ENCODE measurements at places on chromosomes 2 and 18.
A peak's percentile ranks its signal among the peaks of the same experiment; 100 is the strongest.

- DNase-seq = no peak
Measured at GRCh38 chr2:105910497-105911238, 166.0 kb downstream of the NCK2 start.

DNA sequence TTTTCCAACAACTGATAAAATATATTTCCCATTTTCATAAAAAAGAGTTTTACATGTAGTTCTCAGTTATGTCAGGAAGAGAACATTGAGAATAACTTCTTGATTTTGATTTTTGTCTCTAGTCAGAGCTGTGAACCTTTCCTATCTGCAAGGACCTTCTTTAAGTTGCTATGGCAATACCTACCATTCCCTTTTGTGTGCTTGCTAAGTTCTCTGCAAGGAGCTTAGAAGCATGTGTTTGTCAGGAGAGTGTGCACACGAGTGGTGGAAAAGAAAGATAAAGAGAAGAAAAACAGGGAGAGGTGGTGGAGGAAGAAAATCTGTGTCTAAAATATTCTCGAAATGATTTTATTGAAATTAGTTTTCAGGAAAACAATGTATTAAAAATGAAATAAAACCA lies 140.3 kb upstream of the SLC8A1 start:
- no peak for DNase-seq

GRCh38 chr2:137255990-137256389 lies 490.6 kb downstream of the THSD7B start:
- DNase-seq = no peak

GRCh38 chr2:104430359-104430740 lies 423.6 kb upstream of the POU3F3 start:
- no peak for DNase-seq

DNA sequence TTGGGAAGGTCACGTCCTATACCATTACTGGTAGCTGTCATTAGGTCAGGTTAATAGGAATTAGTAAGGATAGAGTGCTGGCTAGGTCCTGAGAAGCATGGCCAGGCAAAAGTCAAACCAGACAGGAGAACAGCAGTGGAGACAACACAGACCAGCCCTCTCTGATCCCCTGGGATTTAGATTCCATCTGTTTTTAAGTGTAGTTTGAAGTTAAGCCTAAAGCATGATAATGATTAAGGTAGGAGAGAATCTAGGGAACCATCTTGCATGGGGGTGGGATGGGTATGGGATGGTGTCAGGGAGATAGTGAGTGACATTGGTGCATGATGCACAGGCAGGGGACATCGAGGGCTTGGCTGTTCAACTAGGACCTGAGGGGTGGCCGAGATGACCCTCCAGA lies 96.6 kb downstream of the MYCN start:
- DNase-seq = no peak

DNA sequence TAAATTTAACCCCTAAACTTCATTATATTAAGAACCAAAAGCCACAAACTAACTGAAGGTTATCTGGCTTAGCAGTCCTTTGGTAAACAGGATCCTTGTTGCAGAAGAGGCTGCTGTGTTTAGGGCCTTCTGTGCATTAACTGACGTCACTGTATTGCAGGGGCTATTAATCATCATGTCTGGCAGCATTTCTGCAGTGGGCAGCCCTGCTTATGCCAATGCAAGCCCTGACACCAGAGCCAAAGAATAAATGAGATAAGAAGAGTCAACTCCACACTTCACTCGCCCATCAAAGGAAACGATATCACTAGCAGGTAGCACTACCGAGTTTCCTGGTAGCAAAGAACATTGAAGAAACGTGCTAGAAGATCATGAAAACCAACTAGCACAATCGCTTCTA lies 110.6 kb downstream of the PLEKHM3 start:
- no peak for DNase-seq

- DNase-seq = no peak
Measured at GRCh38 chr2:226475650-226476049, 324.0 kb downstream of the IRS1 start.

DNA sequence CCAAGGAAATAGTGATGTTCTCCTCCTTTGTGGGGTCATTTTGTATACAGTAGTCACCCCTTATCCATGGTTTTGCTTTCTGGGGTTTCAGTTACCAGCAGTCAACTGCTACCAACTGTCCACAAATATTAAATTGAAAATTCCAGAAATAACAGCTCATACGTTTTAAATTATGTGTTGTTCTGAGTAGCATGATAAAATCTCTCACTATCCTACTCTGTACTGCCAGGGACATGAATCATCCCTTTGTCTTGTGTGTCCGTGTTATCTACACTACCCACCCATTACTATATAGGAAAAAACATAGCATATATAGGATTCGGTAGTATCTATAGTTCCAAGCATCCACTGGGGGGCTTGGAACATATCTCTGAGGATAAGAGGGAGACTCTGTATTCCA lies 120.9 kb upstream of the DCC start:
- DNase-seq = no peak

DNA sequence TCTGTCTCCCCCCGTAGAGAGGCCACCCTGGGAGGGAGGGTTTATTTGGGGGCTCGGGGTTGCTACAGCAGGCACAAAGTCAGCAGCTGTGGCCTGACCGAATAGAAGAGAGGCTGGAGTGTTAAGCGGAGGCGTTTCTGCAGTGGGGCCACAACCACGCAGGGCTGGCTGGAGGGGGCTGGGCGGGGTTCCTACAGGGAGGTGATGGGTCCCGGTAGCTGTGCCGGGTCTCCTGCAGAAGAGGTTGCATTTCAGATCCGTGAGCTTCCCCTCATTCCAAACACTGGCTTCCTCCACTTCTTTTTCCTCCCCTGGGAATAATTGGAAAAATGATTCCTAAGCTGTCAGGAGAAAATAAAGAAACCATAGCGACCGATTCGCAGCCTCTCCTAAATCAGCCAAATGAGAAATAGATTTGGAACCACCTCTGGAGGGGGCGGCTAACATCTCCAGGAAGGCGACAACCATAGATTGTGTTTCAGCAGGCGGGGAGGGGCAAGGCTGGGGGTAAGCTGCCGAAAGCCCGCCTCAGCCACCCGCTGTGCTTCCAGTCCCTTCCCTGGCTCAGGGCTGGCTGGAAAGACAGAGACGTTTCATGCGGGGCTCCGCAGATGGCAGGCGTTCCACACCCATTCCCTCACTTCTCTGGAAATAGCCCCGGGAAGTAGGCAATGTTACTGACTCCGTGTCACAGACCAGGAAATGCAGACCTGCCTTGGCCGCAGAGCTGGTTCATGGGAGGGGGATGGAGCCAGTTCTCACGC lies 85.6 kb upstream of the TAF1B start:
- peak; percentile 20 for DNase-seq

GRCh38 chr18:5584746-5585417 lies 41.1 kb upstream of the EPB41L3 start:
- DNase-seq = peak; percentile 29

DNA sequence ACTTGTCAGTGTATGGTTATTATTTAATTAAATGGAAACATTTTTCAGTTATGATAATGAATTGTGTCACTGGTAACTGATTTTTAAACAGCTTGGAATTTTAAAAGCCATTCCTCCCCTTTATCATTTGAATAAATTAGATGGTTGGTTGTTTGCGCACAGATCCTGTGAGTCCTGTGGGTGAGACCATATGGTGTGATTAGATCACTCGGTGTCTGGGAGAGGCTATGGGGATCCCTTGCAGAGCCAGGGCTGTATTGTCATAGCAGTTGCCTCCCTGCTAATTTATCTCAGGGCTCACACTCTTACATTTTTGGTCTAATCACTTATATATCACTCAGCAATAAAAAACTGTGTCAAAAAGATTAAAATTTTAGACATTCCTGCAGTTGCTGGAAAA lies 133.5 kb downstream of the ASXL3 start:
- no peak for DNase-seq

DNA sequence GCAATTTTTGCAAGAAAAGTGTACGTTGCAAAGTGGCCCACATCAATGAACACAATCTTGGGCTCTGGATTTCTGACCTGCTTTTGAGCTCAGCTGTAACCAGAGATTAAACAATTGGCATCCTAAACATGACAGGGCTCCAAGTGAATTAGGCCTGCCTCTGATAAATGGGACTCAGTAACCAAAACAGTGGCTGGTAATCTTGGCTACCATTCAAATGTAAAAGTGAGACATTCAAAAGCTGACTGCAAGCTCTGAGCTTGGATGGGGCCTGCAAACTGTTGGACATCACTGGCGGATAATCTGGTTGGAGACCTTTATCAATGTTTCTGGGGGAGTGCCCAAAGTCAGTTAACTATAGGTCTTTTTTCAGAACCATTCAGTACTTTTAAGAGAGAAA lies 160.7 kb downstream of the RAB3GAP1 start:
- no peak for DNase-seq

DNA sequence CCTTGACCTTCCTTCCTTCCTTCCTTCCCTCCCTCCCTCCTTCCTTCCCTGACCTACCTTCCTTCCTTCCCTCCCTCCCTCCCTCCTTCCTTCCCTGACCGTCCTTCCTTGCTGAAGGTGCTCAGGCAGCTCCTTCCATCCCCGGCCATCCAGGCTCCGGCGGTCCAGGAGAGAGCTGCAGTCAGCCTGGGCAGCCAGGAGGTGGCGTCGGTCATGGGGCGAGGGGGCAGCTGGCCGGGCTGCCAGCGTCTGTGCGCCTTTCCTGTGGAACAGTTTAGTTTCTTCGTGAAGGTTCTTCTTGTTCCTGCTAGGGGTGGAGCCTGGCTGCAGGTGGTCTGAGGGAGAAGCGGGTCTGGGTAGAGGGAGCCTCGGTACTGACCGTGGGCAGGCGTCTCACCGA lies 15.7 kb downstream of the GPR35 start:
- peak; percentile 67 for DNase-seq

DNA sequence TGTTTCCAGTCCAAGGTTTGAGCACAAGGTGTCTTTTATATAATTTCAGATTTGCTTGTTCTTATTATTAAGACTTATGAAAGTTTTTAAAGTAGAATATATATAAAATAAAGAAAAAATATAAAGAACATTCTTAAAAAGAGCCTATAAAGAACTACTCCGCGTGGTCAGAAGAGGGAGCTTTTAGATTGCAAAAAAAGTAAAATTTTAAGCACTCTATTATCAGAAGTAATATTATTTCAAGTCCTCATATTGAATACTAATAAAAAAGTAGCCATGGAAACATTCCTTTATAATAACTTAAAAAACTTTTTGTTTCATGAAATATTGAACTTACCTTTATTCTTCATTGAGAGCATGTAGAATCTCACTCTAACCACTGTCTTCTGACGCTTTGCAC lies 51.4 kb downstream of the LINC00305 start:
- DNase-seq = no peak

DNA sequence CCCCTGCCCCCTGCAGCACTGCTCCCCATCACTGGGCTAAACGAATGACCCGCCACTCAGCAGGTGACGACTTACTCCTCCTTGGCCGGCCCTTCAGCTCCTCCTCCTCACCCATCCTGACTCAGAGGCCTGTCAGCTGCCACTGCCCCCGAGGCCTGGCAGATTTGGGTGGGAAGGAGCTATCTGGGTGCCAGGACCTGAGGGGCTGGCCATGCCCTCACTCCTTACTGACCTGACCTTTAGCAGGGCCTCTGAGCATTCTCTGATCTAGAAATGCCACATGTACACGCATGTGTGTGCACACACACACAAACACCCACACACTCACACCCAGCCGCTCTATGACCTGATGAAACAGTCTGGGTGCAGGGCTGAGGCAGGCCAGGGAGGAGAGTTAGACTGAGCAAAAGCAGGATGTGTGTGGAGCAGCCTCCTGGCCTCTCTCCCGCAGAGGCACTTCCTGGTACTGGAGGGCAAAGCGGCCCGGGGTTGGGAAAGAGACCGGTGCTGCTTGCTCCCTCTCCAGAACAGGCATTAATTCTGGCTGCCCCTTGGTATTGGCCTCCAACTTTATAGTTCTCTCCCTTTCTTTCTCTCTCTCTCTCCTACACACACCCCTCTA lies 68.0 kb downstream of the ZFP36L2 start:
- DNase-seq = peak; percentile 86

DNA sequence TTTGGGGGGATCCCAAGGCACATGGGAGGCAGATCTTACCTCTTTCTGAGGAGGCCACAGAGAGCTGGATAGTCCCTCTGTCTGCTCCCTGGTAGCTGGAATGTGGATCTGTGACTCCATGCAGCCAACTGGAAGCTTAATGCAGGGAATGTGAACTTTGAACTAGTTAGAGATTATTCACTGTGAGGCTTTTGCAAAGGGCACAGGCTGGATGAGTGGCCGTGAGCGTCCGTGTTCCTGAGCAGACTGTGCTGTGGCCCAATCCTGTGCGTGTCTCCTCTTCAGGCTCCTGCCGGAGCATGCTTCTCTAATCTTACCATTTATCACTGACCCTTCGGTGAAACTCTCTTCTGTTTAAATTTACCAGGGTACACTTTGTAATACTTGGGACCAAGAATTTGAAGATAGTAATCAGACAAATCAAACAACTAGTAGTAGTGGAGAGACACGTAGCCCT lies 187.6 kb downstream of the PTPRM start:
- DNase-seq = no peak

DNA sequence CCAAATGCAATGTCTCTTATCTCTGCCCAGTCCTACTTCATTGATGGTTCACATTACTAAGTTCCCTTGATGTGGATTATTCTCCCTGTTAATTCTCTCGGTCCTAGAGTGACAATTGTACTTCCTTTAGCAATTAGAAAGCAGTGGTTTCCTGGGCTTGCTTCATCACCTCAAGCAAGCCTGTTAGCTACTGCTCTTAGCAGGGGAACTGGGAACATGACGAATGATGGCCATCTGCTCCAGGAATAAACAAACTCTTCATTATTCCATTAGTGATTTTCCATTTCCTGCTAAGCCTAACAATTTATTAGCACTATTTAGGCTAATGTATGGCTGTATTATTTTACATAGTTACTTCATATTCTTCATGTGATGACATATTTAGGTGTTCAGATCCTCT lies 331.8 kb downstream of the MTX2 start:
- DNase-seq = no peak

- no peak for DNase-seq
Measured at GRCh38 chr2:120514521-120514920, 168.6 kb downstream of the INHBB start.

GRCh38 chr2:62074233-62074632 lies 121.7 kb upstream of the B3GNT2 start:
- DNase-seq = no peak

DNA sequence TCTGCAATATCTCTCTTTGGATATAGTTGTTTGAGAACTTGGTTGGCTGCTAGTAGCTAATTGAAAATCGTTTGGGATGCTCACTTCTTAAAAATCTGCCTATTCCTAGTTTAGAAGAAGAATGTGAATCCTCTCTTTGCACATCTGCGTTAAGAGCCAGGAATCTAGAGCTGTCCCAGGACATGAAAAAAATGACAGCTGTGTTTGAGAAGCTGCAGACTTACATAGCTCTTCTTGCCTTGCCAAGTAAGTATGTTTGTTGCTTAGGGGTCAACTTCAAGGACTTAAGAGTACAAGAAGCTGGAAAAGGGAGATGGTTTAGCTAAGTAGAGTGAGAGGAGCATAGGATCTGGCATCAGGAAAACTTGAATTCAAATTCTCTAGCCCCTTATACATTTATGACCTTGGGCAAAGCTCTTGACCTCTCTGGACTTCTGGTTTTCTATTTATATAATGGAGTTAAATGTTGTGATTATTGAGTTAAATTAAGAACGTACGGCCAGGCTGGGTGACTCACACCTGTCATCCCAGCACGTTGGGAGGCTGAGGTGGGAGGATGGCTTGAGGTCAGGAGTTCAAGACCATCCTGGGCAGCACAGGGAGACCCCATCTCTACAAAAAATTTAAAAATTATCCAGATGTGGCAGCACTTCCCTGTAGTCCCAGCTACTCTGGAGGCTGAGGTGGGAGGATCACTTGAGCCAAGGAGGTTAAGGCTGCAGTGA lies 55.2 kb upstream of the STON1 start:
- DNase-seq = no peak

GRCh38 chr18:27353273-27353672 lies 168.2 kb upstream of the CHST9 start:
- no peak for DNase-seq

- DNase-seq = peak; percentile 63
Measured at GRCh38 chr18:76450452-76451395, 44.3 kb downstream of the ZNF516 start.

All from suppressor macrophage (primary cell).